Neural crest cell (in vitro differentiated cells): ENCODE measurements at places on chromosomes 6 and 20.

- no peak overlapping the region for H3K4me3 ChIP-seq
- H3K4me1 ChIP-seq: no peaks in the 10 kb centered on the region
- no peak overlapping the region for H3K27ac ChIP-seq
Measured at GRCh38 chr20:25508083-25508770, 77.1 kb downstream of the NINL start.

DNA sequence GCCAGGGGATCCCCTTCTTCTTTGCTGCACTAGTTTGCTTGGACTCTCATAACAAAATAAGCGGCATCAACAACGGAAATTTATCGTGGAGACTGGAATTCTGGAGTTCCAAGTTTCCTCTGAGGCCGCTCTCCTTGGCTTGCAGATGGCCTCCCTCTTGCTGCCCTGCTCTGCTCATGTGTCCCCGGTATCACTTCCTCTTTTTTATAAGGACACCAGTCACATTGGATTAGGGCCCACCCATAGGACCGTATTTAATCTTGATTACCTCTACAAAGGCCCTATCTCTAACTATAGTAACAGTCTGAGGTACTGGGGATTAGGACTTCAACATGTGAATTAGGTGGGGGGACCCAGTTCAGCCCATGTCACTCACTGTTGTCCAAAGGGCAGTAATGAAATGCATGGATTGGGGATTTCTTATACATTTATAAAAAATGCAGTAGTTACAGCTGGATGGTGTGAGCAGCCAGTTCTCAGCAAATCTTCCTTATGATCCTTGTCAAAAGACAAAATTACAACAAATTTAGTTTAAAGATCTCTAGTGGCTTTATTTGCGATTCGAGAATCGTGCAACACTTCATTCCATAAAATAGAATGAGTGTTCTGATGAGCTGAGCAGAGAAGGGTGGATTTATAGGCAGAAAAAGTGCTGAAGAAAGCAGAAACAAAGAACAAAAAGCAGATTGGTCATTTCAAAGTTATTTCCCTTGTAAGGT is 59.3 kb upstream of the AKAP12 start:
- H3K36me3 ChIP-seq: no peaks in the 10 kb centered on the region
- H3K4me1 ChIP-seq: peaks cover 14% of the 10 kb centered on the region
- DNase-seq: no peak
- no peaks in the 10 kb centered on the region for H3K27me3 ChIP-seq

GRCh38 chr20:20002101-20002998 is 14.8 kb upstream of the NAA20 start:
- peak overlapping the region; percentile 61 for H3K27ac ChIP-seq
- no peak overlapping the region for H3K4me3 ChIP-seq
- peaks cover 23% of the 10 kb centered on the region for H3K4me1 ChIP-seq
- DNase-seq: no peak

DNA sequence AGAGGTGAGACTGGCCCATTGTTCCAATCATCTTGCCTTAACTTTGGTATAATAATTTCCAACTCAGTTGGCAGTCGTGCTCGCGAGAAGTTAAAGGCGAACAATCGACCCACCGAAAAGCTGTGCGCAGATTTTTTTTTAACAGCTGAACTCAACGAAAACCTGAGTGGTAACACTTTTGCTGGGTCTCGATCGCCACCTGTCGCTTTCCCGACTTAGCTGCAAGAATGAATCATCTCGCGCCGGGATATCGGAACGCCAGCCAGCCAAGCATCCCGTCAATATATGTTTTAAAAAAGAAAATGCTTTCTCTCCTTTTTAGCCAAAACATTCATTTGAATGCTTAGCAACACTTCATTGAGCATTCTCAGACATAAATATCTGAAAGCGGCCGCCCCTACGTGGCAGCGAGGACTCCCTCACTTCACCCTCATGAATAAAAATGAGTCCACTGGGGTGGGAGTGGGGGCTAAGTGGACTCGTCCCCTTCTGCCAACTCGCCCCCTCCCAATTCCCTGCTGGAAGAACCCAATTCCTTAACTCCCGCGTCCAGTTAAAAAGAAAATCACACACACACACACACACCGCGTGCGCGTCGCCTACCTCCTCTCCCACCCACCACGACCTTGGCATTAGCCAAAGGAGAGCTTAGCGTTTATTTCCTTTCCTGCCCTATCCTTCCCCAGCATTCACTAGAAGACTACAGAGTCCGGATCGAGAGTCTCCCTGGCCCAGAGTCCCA is 1.5 kb downstream of the COL12A1 start:
- H3K27ac ChIP-seq: no peak overlapping the region
- H3K4me3 ChIP-seq: peak overlapping the region; percentile 91
- H3K36me3 ChIP-seq: no peaks in the 10 kb centered on the region

GRCh38 chr20:33984182-33984719 is 9.5 kb upstream of the RALY start:
- no peak overlapping the region for H3K27ac ChIP-seq
- H3K4me1 ChIP-seq: peaks cover 13% of the 10 kb centered on the region
- no peak for DNase-seq
- H3K36me3 ChIP-seq: no peaks in the 10 kb centered on the region
- peaks cover 3% of the 10 kb centered on the region for H3K27me3 ChIP-seq

DNA sequence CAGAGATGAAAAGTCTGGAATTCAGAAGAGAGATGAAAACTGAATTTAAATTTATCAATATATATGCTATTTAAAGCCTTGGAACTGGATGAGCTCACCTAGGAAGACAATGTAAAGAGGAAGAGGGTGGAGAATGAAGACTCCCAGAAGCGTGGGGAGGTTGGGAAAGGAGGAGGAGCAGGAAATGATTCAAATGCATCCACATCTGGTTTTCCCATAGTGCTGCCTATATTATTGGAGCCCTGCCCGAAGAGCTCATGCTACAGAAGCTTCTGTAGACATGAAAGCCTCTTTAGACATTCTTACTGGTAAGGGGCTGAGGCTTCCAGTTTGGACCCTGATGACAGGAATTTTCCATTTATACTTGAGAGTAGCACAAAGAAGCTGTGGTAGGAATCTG is 19.2 kb downstream of the PDE7B start:
- no peak for DNase-seq
- no peaks in the 10 kb centered on the region for H3K4me1 ChIP-seq
- H3K4me3 ChIP-seq: no peak overlapping the region
- H3K27ac ChIP-seq: no peak overlapping the region

DNA sequence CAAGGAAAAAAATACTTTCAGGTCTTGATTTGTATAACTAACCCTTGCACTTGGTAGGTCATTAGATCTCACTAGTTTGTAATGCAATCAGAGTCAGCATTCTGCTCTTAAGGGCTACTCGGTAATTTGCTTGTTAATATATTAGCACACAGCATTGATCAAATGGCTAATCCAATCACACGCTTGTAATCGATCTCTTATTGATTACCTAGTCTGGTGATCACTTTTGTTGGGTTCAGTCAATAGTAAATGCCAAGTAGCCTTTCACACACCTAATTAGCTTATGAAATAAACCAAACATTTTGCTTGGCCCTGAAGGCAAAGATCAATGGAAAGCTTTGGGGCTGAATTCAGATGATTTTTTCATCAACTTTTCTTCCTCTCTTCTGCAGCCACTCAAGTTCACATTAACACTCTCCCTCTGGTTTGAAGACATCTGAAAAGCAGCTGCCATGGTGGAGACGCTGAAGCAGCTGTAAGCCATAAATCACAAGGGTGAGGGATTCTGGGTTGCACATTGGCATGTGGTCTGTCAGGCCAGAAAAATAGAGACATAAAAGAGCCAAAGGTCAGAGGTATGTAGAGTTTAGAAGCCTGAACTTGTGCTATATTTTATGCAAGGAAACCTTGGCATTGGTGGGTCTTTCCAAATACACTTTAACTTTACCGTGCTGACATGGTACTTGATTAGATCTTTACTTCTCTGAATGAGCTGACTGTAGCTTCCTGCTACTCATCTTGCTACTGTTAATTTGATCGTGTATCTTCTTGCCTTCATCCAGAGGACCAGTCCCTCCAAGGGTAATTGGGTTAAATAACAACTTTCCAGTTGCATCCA is 234.4 kb downstream of the SIM1 start:
- H3K4me3 ChIP-seq: no peak overlapping the region
- peaks cover 10% of the 10 kb centered on the region for H3K27me3 ChIP-seq
- peaks cover 38% of the 10 kb centered on the region for H3K4me1 ChIP-seq
- H3K27ac ChIP-seq: no peak overlapping the region
- no peaks in the 10 kb centered on the region for H3K36me3 ChIP-seq
- DNase-seq: no peak
